ENCODE measurements at places on chromosomes 6 and 20. TPM values are rescaled to one million over a fixed set of nuclear protein-coding genes. Genes with fewer than 3 reads are reported as not detected.

SYTL3 gene
- total RNA-seq = 4.8 TPM

PSMB8 gene
- 32.8 TPM for total RNA-seq

ULBP1 gene
- not detected for total RNA-seq

SLC35B3 gene
- 12.1 TPM for total RNA-seq

CRISP2 gene
- total RNA-seq = not detected

RBM24 gene
- total RNA-seq = 10.9 TPM

CCDC170 gene
- 0.57 TPM for total RNA-seq

C2 gene
- total RNA-seq = 10.0 TPM

GPLD1 gene
- total RNA-seq = 3.8 TPM

SPATA2 gene
- 6.4 TPM for total RNA-seq

TLDC2 gene
- 0.42 TPM for total RNA-seq

NOTCH4 gene
- total RNA-seq = 30.6 TPM

EGFL8 gene
- total RNA-seq = 20.7 TPM

NOX3 gene
- not detected for total RNA-seq

GNAS-AS1 gene
- total RNA-seq = not detected

OXT gene
- total RNA-seq = not detected

COL21A1 gene
- total RNA-seq = 8.4 TPM

TREM1 gene
- total RNA-seq = 9.3 TPM

TSBP1 gene
- not detected for total RNA-seq

SMIM13 gene
- 9.3 TPM for total RNA-seq

GPR6 gene
- total RNA-seq = not detected

ARFRP1 gene
- 44.4 TPM for total RNA-seq

CDH4 gene
- 0.50 TPM for total RNA-seq

SPATS1 gene
- not detected for total RNA-seq

MEI4 gene
- 0.39 TPM for total RNA-seq

MYBL2 gene
- total RNA-seq = 0.11 TPM

SH3BGRL2 gene
- 30.5 TPM for total RNA-seq

SLC17A1 gene
- not detected for total RNA-seq

CLIC5 gene
- total RNA-seq = 6.2 TPM

PTCRA gene
- total RNA-seq = not detected

CAPN11 gene
- total RNA-seq = 0.39 TPM

FGD2 gene
- total RNA-seq = 13.9 TPM

SLC2A10 gene
- 12.0 TPM for total RNA-seq

ADGB gene
- not detected for total RNA-seq

SLC12A5 gene
- total RNA-seq = 1.2 TPM

FKBP1C gene
- not detected for total RNA-seq

HTR1E gene
- total RNA-seq = 0.17 TPM

SCRT2 gene
- not detected for total RNA-seq

OSTM1 gene
- total RNA-seq = 74.4 TPM

ARFGEF3 gene
- 1.2 TPM for total RNA-seq

NR2E1 gene
- not detected for total RNA-seq

THBD gene
- 44.3 TPM for total RNA-seq
